Natural killer cell treated with Interleukin-12 subunit alpha and Interleukin-12 subunit beta and Interleukin-15 and Interleukin-18, amount 100 ng/mL, for 72 hours (primary cell): ENCODE measurements at places on chromosomes 4 and X.
A peak's percentile ranks its signal among the peaks of the same experiment; 100 is the strongest.

DNA sequence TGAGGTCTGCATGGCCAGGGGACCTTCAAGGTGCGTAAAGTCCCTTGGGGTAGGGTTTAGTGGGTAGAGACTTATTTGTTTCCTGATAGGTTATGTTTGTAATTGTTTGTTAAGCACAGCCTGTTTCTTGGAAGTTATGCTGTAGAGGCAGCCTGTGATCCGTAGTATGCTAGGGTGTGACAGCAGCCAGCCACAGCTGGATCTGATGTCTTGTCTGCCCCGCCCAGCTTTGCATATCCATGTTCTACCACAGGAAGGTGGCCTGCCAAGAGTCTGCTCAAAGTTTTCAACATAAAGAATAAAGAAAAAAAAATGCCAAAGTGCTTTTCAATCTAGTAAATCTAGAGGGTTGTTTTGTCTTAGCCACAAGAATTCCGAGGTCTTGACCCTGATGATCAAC lies 19.1 kb upstream of the PRRG3 start:
- no peak for DNase-seq

GRCh38 chrX:153032397-153033118 lies 23.7 kb upstream of the PNMA3 start:
- peak; percentile 78 for DNase-seq

DNA sequence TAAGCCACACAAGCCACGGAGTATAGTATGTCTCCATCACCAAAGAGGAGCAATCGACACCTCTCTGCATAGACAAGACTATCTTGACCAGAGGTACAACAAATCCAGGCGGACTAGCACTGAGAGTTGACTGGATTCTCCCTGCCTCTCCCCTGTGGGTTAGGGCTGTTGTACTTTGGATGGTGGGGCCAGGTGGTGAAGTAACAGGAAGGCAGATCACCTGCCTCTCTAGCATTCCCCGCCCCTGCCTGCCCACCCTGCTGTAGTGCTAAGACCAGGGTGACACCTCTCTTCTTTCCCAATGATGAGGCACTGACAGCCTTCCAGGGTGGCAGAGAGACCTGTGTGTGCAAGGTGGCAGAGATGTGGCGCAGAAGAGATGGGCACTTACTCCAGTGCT lies 47.5 kb upstream of the TRIM2 start:
- no peak for DNase-seq

DNA sequence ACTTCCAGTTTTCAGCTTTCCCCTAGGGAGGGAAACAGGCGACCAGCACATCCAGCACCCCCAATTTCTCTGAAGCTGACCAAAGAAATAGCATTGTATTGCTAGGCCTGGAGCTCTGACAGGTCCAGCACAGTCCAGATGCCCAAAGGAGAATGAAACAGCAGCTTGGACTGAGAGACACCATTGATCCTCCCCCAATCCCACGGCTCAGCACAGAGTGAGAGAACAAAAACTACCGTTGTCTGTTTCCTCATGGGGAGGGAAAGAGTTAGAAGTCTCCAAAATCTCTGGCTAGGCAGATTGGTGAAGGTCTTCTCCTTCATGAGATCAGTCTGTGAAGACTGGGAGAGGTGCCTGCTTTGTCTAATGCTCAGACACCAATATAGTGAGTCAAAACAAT lies 8.6 kb downstream of the TCEAL7 start:
- DNase-seq = no peak

DNA sequence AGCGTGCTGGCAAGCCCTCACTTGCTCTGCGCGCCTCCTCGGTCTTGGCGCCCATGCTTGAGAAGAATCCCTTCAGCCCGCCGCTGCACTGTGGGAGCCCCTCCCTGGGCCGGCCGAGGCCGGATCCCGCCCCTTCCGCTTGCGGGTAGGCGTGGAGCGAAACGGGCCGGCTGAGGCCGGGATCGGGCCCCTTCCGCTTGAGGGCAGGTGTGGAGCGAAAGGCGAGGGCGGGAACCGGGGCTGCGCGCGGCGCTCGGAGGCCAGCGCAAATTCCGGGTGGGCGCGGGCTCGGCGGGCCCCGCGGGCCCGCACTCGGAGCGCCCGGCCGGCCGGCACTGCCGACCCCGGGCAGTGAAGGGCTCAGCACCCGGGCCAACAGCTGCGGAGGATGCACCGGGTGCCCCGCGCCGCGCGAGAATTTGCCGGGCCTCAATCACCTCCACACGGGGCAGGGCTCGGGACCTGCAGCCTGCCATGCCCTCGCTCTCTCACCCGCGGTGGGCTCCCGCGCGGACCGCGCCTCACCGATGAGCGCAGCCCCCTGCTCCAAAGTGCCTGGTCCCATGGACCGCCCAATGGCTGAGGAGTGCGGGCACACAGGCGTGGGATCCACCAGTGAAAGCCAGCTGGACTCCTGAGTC lies 58.1 kb upstream of the GBA3 start:
- no peak for DNase-seq

GRCh38 chrX:6962006-6962355 lies 185.5 kb upstream of the STS start:
- no peak for DNase-seq

DNA sequence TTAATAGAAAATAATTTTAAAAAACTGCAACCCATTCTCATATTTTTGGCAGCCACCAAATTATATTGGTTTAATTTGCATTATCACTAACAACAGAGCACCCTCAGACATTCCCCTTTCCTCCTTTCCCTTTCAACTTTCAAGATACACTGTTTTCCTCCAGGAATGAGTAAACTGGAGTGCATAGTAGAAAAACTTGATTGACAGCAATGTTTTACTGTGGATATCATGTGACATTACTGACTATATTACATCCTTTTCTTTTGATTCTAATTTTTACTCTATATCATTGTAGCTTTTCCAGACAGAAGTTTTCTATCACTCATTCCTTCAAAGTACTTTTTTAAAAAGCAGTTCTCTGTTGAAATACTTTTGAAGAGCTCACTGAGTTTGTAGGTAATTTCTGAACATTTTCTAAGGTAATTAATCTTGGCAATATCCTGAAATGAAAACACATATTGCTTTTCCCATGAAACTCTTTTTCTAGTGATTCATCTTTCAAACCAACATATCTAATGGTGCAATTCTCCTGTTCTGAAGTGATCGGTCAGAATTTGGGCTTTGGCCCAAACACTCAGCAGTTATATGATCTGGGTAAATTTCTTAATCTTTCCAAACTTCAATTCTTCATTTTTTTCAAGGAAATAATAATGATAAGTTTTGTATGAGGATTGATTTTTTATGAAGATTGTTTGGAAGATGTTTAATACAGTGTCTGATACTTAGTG lies 920.4 kb upstream of the EPHA5 start:
- no peak for DNase-seq

- no peak for DNase-seq
Measured at GRCh38 chr4:64068096-64068495, 341.2 kb downstream of the TECRL start.

DNA sequence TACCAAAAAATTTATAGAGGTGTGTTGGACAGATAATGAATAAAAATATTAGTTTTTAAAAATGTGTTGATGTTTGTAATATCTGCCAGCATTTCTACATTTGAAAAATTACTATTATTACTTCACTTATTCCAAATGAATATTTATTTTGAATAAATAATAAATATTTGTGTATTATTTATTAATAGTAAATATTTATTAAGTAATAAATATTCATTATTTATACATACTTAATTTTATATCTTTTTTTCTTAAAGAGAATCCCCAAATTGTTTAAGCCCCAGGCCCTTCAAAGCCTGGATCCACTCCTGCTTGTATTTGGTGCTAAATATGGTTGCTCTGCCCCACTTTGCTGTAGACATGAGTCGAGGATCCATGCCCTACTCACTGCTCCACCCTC lies 60.5 kb upstream of the HOPX start:
- DNase-seq = no peak

DNA sequence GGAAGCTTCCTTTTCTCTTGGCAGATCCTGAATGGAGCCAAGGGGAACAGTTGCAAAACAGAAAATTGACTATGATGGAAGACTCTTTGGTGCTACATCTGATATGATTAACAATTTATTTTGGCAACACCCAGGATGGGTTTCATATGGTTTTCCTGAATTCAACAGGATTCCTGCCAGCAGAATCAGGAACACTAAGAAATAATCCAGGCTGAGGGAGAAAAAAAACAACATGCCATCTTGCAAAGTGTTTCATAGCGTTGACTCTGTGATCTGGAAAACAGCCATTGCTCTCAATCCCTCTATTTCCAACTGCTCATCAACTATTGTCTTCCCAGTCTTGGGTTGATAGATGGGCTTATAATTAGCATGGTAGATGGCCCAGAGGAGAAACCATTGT lies 303.8 kb upstream of the KLF3 start:
- no peak for DNase-seq

DNA sequence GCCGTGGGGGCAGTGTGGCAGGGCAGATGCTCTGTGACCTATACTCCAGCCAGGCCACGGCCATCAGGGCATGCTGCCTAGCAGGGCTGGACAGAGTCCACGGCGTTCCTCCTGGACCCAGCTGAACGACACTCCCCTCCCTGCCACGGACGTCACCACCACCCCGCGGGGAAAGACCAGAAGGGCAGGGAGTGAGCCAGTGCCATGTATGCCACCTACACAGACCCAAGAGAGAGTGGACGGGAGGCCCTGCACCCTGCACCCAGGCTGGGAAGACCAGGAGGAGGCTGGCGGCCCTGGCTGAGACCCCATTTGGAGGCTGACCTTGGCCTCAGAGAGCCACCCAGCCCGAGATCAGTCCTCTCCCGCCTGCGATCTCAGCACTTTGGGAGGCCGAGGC lies 101.9 kb downstream of the FAM53A start:
- no peak for DNase-seq

DNA sequence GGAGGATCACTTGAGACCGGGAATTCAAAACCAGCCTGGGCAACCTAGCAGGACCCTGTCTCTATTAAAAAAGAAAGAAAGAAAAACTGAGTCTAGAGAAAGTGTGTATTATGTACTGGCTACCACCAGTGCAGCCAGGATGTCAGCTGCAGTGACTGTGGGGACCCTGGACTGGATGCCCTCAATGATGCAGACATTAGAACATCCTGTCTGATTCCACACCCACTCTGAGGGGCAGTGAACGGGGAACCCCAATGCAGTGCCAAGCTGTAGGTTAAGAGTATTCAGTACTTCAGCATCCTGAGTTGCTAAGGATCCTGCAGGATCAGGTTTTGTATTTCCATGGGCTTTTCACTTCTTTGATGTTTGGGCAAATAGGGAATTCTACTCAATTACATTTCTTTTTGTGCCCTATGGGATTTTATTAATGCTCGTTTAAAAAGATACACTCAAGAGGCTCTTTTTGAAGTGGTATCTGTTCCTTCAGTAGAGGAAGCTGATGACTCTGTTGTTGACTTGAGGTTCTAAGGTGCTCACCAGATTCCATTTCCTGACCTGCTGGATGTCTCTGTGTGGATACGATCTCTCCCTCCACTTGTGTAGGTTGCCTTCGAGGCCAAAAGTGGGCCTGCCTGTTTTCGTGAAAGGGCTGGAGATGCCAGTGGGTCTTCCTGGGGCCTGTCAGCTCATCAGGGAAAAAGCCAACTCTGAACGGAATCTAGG lies 85.9 kb upstream of the CLCN4 start:
- DNase-seq = no peak

- DNase-seq = no peak
Measured at GRCh38 chr4:175271010-175271630, 353.0 kb downstream of the ADAM29 start.

- no peak for DNase-seq
Measured at GRCh38 chr4:67468830-67469229, 76.5 kb downstream of the CENPC start.

GRCh38 chr4:25862411-25863346 lies at the start of gene SEL1L3:
Gene SEL1L3, minus strand, starts transcription at chr4:25862988. Its CDS starts 152 bp downstream, at chr4:25862836.
- peak; percentile 70 for DNase-seq

DNA sequence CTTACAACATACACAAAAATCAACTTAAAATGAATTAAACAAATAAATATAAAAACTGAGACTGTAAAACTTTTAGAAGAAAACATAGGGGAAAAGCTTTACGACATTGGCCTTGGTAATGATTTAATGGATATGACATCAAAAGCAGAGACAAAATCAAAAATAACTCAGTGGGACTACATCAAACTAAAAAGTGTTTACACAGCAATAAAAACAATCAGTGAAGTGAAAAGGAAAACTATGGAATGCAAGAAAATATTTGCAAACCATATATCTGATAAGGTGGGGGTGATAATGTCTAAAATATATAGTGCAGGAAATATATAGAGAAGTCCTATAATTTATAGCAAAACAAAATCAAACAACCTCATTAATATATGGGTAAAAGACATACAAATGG lies 364.4 kb upstream of the INTU start:
- DNase-seq = no peak

GRCh38 chr4:123977641-123978081 lies 581.1 kb downstream of the SPRY1 start:
- DNase-seq = no peak

- no peak for DNase-seq
Measured at GRCh38 chr4:123443401-123444289, 47.0 kb downstream of the SPRY1 start.

DNA sequence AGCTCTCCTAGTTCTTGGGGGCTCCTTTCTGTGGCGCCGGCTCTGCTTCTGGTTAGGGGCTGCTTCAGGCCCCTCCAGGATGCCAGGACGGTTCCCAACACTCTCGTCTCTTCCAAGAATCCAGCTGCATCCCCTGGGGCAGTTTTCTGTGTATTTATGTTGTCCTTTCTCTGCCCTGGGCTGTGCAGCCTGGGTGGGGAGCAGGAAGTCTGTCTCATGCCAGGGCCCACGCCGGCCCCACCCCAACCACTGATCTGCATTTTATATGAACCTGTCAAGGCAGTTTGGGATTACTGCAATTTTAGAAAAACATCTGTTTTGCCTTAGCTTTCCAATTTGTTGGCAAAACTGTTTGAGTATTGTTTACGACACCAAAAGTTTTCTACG lies 14.6 kb downstream of the CTBP1 start:
- no peak for DNase-seq

DNA sequence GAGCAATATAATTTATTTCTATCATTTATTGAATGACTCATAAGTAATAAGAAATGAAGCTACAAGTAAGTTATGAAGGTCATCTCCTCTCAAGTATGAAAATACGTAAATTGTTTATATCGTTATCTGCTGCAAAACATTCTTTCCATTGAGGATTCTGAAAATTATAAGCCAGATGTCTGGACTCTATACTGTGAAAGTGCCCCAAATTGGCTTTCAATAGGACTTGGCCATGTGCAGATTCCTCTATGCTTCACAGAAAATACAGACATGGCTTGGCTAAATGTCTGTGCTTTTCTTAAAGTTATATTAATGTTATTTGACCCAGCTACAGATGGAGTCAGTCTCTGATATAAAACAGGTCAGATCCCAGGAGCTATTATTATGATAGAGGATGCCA lies 2109.9 kb upstream of the AGA start:
- no peak for DNase-seq

DNA sequence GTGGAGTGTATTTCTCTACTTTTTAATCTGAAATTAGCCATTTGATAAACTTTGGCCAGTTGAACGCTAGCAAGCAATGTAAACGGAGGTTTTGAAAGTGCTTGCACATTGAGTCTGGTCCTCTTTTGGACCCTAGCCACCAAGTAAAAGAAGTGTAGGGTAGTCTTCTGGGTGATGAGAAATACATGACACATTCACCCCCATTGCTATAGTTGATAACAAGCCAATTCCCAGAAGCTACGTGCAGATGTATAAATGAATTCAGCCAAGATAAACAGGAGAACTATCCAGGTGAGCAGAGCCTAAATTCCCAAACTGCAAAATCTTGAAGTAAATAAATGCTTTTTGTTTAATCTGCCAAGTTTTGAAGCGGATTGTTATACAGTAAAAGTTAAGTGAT lies 965.4 kb upstream of the GRIA3 start:
- DNase-seq = no peak
